Non-pigmented ciliary epithelial cell (primary cell): ENCODE measurements at places on chromosomes 5 and 9.

DNA sequence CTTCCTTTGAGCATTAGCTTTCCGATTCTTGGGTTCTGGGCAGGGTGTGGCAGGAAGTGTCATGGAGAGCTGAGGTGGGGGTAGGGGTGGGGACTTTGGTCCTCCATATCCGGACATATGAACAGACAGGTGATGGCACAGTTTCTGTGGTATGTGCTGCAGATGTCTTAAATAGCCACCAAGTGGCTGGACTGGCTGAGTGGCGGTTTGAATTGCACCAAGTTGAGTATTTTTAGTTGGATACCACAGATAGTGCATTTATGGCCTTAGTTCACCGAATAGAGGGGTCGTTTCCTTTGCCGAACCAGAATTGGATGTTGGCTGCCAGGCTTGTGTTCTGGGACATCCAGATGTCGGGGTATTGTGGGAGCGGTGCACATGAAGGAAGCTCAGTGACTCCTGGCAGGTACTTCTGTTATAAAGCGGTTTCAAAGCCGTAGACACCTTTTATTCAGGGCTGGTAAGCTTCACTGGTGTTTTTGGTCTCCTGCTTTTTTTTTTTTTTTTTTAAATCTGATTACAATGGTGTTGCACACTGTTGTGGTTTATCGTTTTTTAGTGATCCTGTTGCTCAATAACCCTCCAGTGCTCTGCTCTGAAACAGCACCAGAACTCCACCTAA, 15.1 kb upstream of the TNFAIP8 start:
- DNase-seq = no peak

DNA sequence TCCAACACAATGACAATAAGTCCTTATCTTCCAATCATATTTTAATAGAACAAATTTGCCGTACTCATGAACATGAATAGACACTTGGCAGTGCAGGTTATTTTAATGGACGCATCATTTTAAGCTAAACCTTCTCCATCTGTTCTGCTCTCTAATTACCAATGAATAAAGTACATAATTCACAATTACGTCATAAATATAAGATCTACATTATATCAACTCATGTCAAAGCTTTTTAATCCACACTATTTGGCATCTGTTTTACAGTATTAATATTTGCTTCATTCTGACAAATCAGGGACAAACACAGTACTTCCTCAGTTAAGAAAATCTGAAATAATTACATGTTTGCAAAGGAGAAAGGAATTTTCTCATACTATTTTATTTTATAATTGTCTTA, 344.1 kb upstream of the DMAC1 start:
- DNase-seq = no peak

DNA sequence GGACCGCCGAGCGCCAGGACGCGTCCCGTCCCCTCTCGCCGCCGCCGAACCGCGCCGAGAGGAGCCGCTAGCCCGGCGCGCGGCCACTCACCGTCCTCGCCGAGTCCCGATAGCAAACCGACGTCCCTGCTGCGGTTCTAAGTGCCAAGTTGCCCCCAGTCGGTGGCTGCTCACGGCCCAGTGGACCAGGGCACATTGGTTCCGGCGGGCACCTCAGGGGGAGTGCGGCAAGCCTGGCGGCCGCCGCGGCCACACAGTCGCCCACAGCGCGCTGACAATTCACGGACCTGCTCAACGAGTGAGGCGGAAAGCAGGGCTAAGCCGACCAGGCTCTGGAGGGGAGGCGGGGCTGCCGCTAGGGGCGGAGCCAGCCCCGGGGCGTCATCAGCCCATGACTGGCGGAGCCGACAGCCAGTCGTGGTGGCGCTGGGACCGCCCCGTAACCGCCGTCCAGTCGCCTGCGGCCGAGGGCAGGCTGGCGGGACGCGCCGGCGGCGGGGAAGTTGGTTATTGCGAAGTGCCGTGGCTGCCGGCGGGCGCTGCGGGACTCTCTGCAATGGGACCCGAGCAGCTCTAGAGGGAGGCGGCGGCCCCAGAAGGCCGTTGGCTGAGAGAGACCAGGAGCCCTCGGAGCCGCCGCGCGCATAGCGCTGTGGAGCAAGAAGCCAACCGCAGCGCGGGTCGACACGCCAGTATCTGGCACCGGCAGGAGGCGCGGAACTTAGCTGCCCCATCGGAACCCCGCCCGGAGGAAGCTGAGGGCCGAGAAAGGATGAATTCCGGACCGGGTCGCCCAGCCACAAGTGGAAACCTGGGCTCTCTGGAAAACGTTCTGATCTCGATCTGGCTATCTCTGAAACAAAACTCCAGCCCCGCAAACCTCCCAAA, at the start of gene MARCHF3:
Gene MARCHF3 (minus strand): TSS at position 300 of the 888 bp plus-strand sequence. CDS start 112,387 bp downstream, outside the sequence.
- DNase-seq = peak; percentile 69

- peak; percentile 42 for DNase-seq
Observed at GRCh38 chr5:175347027-175347426, 97.0 kb downstream of the DRD1 start.

GRCh38 chr9:72065076-72065475, 4.7 kb upstream of the C9orf57 start:
- no peak for DNase-seq
